IPS-NIHi11 (cell line): ENCODE measurements at places on chromosomes 4 and X.
A peak's percentile ranks its signal among the peaks of the same experiment; 100 is the strongest.

DNA sequence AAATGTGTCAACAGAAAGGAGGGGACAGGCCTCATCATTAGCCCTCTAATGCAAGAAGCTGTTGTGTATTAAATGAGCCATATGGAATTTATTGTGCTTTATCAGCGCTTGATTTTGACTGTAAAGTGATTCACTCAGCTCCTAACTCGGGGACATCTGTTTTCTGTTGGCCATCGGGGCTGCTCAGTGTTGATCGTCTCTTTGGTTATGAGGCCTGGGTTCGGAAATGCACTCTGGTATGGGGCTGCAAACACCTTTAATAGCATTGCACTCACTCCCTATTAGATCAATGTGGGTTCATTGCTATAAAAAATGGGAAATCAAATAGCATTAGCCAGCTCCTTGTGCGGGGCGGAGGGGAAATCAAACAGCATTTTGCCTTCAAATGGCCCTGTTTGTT, 6.4 kb downstream of the ARX start:
- no peak for DNase-seq

DNA sequence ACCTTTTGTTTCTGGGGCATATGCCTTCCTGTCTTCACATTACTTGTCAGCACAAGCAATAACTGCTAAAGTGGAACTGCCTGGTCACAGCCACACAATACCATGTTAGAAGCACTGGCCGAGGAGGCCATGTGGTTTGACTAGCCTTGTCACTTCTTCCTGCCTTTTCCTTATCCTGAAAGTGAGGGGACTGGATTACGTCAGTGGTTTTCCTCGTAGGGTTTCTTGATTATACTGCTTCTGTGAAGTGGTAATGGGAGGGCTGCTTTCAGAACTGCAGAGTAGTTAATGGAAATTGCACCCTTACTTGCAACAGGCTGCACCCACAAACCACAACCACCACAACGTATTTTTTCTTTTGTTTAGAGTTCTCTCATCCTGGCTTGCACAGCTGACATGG, 26.6 kb downstream of the ZRSR2 start:
- no peak for DNase-seq

DNA sequence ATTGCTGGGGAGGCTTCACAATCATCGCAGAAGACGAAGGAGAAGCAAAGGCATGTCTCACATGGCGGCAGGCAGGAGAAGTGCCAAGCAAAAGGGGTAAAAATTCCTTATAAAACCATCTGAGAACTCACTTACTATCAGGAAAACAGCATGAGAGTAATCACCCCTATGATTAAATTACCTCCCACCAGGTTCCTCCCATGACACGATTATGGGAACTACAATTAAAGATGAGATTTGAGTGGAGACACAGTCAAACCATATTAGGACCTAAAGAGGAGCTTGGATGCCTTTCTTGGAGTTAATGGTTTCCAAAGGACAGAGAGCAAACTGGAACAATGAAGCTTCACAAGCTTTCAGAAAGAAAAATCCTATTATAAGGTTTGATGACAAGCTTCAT, 168.4 kb upstream of the SMARCAD1 start:
- DNase-seq: no peak

- DNase-seq: no peak
Measured at GRCh38 chr4:86036736-86037135, 323.1 kb downstream of the MAPK10 start.

DNA sequence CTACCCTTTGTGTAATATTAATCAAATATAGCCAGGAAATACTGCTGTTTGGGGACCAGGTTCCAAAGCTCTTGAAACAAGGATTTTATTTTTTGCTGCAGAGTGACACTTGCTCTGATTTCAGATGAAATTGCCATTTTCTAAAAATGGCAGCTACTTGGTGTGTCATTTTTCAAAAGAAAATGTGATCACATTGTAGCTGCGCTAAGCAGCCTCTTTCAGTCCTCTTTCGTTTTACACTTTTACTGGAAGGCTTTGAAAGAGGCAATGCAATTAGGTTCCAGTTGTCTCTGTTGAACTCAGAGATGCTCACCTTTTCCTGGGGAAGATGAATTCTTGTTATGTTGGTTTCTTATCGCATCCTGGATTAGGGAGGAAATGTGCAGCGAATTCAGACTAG, 85.1 kb downstream of the CT47B1 start:
- no peak for DNase-seq

DNA sequence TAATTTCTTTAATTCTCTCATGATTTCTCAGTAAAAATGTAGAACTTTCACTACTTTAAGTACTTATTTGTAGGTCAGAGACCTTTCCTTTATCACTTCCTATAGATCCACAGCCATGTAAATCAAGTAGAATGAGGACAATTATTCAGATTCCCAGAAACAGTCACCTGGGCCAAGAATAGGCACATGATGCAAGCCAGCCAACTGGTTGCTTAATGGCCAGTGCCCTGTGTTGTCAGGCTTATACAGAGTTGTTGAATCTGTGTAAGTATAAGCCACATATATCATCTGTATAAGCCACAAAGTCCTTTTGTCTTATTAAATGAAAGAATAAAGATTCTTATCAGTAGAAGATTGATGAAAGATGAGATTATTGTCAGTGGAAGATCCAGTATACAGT, 5.2 kb downstream of the BANK1 start:
- DNase-seq: no peak

DNA sequence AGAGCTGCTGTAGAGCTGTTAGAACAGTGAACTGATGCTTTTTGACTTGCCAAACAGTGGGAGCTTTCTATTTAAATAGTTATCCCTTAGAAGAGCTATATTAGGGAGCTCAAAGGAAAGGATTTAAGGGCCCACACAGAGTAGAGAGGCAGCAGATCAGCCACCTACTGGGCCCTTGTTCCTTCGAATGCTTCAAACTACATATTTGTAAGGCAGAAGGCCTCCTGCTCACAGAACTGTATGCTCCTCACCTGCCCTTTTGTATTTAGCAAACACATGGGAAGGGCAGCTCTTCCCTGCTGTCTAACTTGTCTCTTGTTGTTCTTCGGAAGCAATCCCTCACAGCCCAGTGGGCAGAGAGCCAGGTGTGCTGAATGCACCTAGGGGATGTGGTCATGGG, 38.0 kb downstream of the IL1RAPL1 start:
- DNase-seq: peak; percentile 35

DNA sequence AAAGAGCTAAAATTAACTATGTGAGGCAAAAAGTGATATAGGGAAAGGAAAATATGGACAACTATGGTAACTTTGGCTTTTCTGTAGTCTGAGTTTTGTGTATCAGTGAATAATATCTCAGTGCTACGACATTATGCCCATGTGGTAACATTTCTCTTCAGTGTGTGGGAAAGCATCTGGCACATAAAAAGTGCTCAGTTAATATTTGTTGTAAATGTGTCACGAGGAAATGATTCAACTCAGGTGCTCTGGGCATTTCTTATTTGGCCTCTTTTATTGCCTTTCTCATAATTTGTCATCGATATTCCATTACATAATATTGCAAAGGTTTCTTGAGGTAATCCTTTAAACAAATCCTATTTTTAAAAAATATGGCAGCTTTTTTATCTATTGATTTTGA, 17.6 kb downstream of the OFD1 start:
- DNase-seq: no peak

DNA sequence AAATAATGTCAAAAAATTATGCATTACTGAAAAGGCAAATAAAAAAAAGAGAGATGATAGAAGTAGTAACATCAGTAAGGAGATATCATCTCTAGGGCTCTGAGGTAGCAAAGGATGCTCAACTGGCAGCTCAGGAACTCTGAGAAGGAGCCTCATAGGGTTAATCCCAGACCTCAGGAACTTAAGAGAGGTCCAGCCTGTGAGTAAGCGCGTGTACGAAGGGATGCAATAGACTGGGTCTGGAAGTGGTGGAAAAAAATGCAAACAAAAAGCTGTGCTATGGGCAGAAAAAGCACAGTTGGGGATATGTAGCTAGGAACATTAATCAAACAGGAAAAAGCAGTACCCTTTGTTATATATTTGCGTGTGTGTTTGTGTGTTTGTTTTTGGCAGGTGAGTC, 282.0 kb downstream of the GALNTL6 start:
- no peak for DNase-seq

DNA sequence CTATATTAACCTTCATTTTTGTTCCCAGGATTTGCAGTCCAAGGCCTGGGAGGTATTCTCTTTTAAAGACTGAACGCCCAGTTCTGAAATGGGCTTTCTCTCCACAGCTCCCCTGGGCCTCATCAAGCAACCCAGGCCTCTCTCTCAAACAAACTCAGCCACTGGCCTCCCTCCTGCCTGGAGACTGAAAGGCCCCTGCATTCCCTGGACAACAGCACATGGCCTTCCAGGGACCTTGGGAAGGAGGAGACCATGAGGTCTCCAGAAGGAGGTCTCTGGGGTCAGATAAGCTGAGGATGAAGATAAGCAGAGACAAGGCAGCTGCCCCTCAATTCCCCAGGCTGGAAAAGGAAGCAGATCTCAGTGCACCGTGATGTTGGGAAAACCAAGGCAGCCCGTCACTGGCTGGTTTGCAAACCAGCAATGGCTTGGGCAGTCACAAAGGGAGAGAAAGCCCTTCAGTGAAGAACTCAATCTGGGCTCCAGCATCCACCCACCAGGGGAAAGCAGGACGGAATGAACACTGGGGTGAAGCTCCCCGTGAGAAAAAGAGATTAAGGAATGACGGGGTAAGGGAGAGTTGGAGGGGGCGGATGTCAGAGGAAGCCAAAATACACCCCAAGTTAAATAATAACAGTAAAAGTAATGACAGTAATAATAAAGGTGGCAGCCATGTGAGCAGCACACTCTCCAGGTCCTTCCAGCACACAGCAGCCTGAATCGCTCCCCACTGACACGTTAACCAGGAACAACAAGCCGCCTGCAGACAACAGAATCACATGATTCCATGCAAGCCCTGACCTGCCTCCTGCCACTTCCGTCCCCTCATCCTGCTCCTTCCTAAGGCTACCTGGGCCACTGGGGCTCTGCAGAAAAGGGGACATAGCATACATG, 22.3 kb downstream of the AMOT start:
- DNase-seq: no peak

DNA sequence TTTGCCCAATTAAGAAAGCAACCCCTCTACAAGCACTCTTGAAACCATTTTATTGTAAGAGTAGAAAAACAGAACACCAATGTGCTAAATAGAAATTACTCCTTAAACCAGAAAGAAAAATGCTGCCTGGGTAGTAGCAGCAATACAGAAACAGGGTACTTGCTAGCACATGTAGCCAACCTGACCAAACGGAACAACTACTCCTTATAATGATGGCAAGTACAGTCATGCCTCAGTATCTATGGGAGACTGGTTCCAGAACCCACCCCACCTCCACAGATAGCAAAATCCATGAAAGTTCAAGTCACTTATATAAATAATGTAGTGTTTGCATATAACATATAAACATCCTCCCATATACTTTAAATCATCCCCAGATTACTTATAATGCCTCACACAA, 168.8 kb downstream of the ATRX start:
- no peak for DNase-seq

DNA sequence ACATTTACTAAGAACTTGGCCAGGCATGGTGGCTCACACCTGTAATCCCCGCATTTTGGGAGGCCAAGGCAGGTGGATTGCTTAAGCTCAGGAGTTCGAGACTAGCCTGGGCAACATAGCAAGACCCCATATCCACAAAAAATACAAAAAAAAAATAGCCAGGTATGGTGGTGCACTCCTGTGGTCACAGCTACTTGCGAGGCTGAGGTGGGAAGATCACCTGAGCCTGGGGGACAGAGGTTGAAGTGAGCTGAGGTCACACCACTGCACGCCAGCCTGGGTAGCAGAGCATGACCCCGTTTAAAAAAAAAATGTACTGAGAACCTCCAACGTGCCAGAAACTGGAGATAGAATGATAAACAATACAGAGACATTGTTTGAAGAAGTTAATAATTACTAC, 8.0 kb downstream of the OPRPN start:
- no peak for DNase-seq

DNA sequence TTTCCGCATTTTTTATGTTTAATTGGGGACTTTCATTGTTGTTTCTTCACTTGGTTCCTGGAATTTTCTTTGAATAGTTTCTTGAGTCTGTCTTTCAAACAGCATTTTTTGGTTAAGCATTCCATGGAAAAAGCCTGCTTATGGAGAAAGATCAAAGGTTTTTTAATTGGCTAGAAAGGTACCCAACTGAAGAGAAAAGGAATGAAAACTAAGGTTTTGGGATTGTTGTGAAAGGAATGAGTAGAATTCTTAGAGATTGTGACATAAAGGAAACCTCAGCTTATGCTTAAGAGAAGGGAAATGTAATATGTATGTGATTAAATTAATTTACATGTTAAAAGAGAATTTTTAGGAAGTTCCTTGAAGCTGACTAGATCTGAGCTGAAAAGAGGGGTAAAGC, 82.8 kb downstream of the CCKAR start:
- DNase-seq: no peak

DNA sequence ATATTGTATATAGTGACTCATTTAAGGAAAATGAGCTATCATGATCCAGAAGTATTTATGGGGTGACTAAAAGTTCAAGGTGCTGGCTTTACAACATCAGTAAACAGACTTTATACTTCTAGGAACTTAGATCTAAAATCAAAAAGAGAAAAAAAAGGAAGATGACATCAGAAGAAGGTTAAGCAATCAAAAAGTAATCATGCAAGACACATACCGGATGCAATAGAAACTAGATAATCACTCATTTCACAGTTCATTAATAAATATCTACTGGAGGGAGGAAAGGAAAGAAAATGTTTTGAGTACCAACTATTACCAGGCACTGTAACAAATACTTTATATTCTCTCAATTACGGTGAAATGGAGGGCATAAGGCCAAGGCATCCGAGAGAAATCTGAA, 276.4 kb downstream of the SPRY1 start:
- no peak for DNase-seq

GRCh38 chr4:15018361-15018760, 16.1 kb downstream of the CPEB2 start:
- DNase-seq: no peak

DNA sequence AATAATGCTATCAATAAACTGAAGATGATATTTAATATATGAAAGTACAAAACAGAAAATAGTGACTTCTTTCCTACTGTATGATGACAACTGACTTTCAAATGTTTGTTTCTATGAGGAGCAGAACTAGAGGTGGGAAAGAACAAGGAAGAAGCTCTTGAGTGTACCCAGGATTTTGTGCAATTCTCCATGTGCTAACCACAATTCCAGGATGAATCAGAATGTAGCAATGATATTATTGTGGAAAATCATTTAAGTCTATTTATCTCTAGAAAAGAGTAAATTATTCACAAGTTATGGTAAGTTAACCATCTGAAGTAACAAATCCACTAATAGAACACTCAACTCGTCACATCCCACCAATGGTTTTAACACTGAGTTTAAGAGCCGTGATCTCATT, 324.1 kb upstream of the EMCN start:
- DNase-seq: no peak

- no peak for DNase-seq
Measured at GRCh38 chrX:68114573-68115129, 318.6 kb downstream of the OPHN1 start.

GRCh38 chrX:71296806-71297205, 4.7 kb upstream of the ITGB1BP2 start:
- no peak for DNase-seq
